ENCODE measurements at places on chromosomes 2 and 18. TPM values are rescaled to one million over a fixed set of nuclear protein-coding genes. Genes with fewer than 3 reads are reported as not detected.
A peak's percentile ranks its signal among the peaks of the same experiment; 100 is the strongest.

DNA sequence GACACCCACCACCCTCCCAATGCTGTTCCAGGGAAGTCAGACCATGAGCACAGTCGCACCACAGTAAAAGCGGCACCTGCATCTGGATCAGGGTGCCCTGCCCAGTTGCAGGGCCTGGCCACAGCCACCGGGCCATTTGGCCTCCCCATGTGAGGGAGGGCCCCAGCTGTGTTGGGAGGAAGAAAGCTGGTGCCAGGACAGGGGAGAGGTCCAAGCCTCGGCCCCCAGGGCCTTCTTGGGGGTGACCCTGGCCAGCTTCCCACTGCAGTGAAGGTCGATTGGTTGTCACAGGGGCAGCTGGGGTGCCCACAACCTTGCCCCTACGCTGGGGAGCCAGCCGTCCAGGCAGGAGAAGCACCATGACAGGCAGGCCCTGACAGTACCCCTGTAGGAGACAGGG is 183.2 kb upstream of the RAB6C start:
- no peak for DNase-seq

EMILIN1 gene
- total RNA-seq: 46.8 TPM

ALPP gene
- total RNA-seq: not detected

DNA sequence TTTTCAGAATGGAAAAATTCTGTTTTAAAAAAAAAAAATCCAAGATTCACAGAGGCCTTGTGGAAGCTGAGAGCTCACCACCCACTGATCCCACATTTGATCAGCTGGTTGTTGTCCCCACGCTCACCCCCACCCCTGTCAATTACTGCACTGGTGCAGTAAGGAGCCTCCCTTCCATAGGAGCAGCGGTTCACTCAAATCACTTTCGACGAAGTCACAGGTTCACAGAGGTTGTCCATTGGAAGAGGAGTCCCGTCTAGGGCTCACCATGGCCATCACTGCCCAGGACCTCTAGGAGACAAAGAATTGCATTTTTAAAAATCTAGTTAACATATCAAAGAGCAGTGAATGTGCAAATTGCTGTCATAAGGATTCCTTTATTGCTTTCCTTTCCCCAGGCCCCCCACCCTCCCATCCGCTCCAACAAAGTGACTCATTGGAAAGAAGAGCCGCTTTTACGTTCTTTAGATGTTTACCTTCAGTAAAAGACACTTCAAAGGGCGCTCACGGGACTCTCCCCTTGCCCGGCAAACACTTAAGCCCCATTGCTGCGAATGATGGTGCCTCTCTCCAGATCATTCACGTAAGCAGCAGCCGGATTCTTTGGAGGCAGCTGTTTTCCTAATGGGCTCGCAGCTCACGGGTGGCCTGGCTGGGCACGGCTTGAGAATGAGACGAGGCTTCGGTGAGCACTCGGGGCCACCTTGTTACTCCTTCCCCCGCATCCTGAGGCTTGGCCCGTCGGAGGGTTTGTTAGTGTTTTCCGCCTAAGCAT is 165.5 kb upstream of the SALL3 start:
- DNase-seq: peak; percentile 22

DNA sequence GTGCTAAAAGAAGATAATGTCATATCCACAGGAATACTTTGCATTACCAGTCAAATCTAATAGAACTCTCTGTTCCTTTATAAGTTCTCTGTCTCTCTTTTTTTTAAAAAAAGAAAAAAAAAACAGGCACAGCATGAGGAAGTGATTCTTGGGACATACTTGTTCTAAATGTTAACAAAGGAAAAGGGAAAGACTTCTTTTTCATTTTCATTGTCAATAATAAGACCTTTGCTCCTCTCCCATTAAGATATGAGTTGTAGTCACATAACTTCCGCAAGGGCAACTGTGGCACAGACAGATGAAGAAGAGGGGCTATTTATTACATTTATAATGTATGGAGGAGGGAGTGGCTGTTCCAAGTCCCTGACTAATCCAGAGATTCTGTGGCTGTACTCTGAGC is 4.7 kb downstream of the CD302 start:
- DNase-seq: no peak

GKN1 gene
- total RNA-seq: not detected

GRCh38 chr2:176960736-176961520 is 251.7 kb upstream of the HNRNPA3 start:
- no peak for DNase-seq

LMAN2L gene
- 19.3 TPM for total RNA-seq

WDR75 gene
- total RNA-seq: 31.5 TPM

DNA sequence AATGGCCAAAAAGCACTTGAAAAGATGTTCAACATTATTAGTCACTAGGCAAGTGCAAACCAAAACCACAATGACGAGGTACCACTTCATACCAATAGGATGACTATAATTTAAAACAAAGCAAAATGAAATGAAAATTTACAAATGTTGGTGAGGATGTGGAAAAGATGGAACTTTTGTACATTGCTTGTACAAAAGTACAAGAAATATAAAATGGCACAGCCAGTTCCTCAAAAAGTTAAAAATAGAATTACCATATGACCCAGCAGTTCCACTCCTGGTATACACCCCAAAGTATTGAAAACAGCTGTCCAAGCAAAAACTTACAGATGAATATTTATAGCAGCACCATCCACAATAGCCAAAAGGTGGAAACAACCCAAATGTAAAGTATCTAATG is 107.8 kb upstream of the XPO1 start:
- DNase-seq: no peak

DNA sequence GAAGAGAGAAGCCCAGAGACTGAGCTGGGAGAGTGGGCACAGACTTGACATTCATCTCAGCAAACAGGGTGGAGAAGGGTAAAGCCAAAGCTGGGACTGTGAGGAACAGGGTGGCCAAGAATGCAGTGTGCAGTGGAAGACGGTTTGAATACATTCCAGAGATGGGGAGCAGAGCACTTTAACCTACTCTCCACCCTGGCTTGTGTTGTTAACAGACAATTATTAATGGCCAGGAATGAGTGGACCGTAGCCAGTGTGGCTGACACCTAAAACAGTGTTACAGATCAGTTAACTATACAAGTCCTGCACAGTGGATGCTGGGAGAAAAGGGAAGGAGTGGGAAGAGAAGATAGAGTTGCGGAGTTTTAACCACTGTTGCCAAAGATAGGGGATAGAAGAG is 7.4 kb upstream of the NAB1 start:
- DNase-seq: no peak

SPC25 gene
- total RNA-seq: 0.36 TPM

ATAD2B gene
- total RNA-seq: 42.2 TPM

TTN gene
- total RNA-seq: 16.3 TPM

POTEE gene
- total RNA-seq: 0.45 TPM

GRCh38 chr2:160816916-160817499 is 323.4 kb upstream of the RBMS1 start:
- no peak for DNase-seq

ARHGAP15 gene
- 119 TPM for total RNA-seq

DNA sequence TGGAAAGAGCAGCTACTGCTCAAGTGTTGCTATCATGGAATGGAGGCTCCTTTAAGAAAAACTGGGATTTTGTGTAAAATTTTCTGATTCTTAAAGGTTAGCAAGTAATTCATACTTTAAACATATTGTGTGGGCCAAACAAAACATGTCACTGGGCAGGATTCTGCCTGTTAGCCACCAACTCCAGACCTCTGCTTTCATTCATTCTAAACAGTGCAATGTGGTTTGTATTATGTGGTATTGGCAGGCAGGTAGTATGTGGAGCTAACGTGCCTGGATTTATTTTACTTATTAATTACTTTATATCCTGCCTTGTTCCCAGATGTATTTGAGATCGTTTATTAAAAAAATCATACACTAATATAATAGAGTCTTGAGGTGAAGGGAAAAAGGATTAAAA is 1521.3 kb upstream of the ACVR2A start:
- no peak for DNase-seq

HOXD13 gene
- not detected for total RNA-seq

DNA sequence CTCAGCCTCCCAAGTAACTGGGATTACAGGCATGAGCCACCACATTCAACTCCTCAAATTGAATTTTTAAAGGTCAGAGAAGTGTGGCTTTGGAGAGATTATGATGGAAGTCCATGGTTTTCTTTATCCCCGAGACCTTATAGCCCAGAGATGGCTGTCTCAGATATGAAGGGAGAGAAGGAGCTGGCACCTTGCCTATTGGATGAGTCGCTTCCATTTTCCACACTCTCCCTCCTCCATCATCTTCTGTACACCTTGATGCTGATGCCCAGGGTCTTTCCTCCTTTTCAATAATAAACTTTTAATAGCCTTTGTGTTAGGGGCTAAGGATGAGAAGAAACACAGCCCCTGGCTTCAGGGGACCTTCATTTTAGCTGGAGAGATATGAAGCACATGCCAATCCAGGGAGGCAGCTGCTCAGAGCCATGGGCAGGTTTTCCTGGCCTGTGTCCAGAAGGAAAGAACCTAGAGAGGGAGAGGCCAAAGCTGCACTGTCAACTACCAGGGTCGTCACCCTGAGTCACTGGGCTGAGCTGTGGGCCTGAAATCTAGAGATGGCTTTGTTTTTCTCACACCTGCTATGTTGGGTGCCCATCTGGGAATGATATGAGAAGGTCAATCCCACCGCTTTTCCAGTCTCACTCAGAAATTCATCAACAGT is 146.0 kb upstream of the SERTAD2 start:
- DNase-seq: no peak

DNA sequence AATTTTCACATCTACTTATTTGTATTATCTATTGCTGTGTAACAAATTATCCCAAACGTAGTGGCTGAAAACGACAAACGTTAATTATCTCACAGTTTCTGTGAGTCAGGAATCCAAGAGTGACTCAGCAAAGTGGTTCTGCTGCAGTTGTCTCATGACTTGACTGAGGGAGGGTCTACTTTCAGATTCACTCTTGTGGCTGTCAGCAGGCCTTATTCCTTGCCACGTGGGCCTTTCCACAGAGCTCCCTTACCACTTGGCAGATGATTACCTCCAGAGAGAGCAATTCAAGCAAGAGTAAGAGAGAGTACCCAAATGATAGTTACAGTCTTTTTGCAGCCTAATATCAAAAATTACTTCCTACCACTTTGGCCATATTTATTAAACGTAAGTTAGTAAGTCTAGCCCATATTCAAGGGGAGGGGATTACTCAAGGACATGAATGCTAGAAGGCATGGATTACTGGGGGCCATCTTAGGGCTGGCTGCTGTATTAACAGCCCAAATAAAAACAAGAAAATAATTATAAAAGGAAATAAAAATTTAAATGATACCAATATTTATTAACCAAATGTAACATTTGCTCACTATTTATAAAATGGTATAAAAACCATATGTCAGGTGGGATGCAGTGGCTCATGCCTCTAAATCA is 48.7 kb upstream of the NBEAL1 start:
- DNase-seq: no peak

MOGAT1 gene
- 0.45 TPM for total RNA-seq

GRCh38 chr2:174957050-174957449 is 48.1 kb downstream of the CHN1 start:
- no peak for DNase-seq

DNAJC27 gene
- 23.0 TPM for total RNA-seq

DNA sequence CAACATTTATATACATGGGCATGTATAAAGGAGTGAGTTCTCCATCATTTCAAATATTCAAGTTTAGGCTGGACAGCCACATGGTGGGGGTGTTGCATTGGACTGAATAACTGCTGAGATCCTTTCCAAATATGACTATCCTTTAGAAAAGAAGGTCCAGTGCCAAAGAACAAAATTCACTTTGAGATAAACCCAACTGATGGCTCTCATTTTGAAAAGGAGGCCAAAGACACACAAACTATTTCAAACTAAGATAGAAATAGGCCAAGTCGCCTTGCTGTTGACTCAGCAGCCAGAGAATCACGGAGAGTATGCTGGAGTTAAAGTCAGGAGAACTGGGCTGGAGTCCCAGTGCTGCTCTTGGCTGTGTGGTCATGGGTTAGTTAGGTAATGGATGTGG is 204.5 kb upstream of the LRATD1 start:
- DNase-seq: no peak

DNA sequence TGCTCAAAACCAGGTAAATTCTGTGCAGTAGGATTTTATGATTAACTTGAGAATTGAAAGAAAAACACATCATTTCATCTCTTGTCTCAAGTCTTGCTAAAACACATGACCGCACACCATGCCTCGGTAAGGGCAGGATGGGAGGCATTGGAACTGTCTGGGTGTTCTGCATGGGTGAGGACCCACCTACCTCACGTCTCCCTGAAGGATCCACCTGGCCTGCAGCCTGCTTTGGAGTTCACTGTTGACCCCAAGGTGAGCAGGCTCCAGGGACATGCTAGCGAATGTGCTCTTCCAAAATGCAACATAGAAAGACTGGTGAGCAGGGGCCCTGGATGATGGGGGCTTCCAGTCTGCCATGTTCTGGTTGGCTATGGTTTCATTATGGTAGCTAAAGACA is 131.5 kb downstream of the NCK2 start:
- no peak for DNase-seq

DNA sequence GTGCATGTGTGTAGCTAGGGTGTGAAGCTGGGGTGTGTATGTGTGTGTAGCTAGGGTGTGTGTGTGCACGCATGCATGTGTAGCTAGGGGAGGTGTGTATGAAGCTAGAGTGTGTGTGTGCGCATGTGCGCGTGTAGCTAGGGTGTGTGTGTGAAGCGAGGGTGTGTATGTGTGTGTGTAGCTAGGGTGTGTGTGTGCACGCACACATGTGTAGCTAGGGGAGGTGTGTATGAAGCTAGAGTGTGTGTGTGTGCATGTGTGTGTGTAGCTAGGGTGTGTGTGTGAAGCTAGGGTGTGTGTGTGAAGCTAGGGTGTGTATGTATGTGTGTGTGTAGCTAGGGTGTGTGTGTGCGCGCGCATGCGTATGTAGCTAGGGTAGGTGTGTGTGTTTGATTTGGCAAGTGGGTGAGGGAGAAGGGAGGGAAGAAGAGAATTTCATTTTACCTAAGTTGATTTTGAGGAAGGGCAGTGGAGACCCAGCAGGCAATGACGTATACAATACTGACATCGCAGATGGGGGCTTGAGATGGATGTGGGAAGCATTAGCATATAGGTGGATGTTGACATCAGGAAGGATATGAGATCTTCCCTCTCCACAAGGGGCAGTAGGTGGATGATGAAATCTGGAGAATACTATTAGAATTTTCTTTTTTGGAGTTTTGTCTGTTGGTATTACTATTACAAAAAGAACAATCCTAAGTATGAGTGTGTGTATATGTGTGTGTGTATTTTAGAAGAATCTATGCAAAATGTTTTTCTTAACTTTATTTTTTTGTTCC is 70.7 kb downstream of the PRELID3A start:
- DNase-seq: no peak

C2orf78 gene
- not detected for total RNA-seq

- DNase-seq: no peak
Observed at GRCh38 chr2:160390544-160391455, 102.8 kb downstream of the RBMS1 start.

RND3 gene
- 56.9 TPM for total RNA-seq

GRCh38 chr2:75606761-75607399 is 39.7 kb upstream of the MRPL19 start:
- no peak for DNase-seq

GRCh38 chr2:180983468-180984242 is 3.2 kb downstream of the UBE2E3 start:
- no peak for DNase-seq

NEB gene
- total RNA-seq: 2.2 TPM

GRCh38 chr2:133966720-133967304 is 287.1 kb upstream of the MGAT5 start:
- no peak for DNase-seq

- no peak for DNase-seq
Observed at GRCh38 chr2:59301466-59302402, 1060.6 kb upstream of the FANCL start.

C2orf92 gene
- 17.7 TPM for total RNA-seq

TMEM163 gene
- 0.45 TPM for total RNA-seq

All from sciatic nerve (tissue), 2 donors.